Aorta (tissue), 5 donors: ENCODE measurements at places on chromosomes 5 and 9. TPM values are rescaled to one million over a fixed set of nuclear protein-coding genes. Genes with fewer than 3 reads are reported as not detected.

GRCh38 chr9:91191411-91192380 is 170.0 kb downstream of the AUH start:
- no peaks in the 10 kb centered on the region for H3K4me1 ChIP-seq
- H3K27ac ChIP-seq = peak overlapping the region; percentile 48
- H3K27me3 ChIP-seq = no peaks in the 10 kb centered on the region
- H3K4me3 ChIP-seq = no peak overlapping the region
- no peaks in the 10 kb centered on the region for H3K36me3 ChIP-seq

DNA sequence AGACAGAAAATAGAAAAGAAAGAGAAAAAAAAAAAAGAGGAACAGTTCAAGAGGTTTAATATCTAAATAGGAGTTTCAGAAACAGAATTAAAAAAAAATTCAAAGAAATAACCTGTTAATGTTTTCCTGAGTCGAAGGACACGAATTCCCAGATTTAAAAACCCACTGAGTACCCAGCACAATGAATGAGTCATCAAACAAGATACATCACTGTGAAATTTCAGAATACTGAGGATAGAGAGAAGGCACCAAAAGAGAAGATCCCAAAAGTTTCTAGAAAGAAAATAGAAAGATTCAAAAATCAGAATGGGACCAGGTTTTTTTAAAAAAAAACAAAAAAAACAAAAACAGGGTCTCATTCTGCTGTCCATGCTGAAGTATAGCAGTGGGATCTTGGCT is 8.8 kb downstream of the CDO1 start:
- H3K27me3 ChIP-seq = no peaks in the 10 kb centered on the region
- no peaks in the 10 kb centered on the region for H3K36me3 ChIP-seq
- no peaks in the 10 kb centered on the region for H3K4me1 ChIP-seq
- H3K4me3 ChIP-seq = no peak overlapping the region

Gene SMIM33
- total RNA-seq = not detected

DNA sequence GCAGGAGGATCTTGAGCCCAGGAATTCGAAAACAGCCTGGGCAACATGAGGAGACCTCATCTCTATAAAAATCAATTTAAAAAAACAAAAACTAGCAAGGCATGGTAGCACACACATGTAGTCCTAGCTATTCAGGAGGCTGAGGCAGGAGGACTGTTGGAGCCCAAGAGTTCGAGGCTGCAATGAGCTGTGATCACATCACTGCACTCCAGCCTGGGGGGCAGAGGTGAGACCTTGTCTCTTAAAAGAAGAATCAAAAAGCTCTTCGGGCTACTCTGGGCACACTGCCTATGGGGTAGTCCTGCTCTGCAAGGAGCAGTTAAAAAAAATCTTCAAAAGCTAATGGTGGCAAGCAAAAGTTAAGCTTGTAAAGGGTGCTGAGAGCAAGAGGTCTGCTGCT is 23.5 kb downstream of the SKP1 start:
- H3K4me3 ChIP-seq = no peak overlapping the region
- H3K27ac ChIP-seq = no peak overlapping the region
- H3K4me1 ChIP-seq = no peaks in the 10 kb centered on the region
- no peak for DNase-seq
- H3K27me3 ChIP-seq = no peaks in the 10 kb centered on the region
- peaks cover 12% of the 10 kb centered on the region for H3K36me3 ChIP-seq

- H3K27me3 ChIP-seq = no peaks in the 10 kb centered on the region
- no peak overlapping the region for H3K4me3 ChIP-seq
- H3K4me1 ChIP-seq = peaks cover 3% of the 10 kb centered on the region
- H3K27ac ChIP-seq = no peak overlapping the region
- H3K36me3 ChIP-seq = no peaks in the 10 kb centered on the region
- no peak for DNase-seq
Observed at GRCh38 chr9:84858364-84858763, 188.8 kb downstream of the NTRK2 start.

GRCh38 chr9:97237311-97237786 is 70.1 kb upstream of the CCDC180 start:
- H3K27ac ChIP-seq = no peak overlapping the region
- H3K4me1 ChIP-seq = peaks cover 2% of the 10 kb centered on the region
- H3K27me3 ChIP-seq = no peaks in the 10 kb centered on the region
- DNase-seq = no peak

Gene APBA1
- 8.0 TPM for total RNA-seq

Gene OR2K2
- not detected for total RNA-seq

- H3K36me3 ChIP-seq = no peaks in the 10 kb centered on the region
- H3K27ac ChIP-seq = no peak overlapping the region
- H3K27me3 ChIP-seq = no peaks in the 10 kb centered on the region
- H3K4me1 ChIP-seq = no peaks in the 10 kb centered on the region
Observed at GRCh38 chr5:18203296-18203695, 569.0 kb downstream of the TAF11L14 start.
